ENCODE measurements at places on chromosomes 2 and 18. TPM values are rescaled to one million over a fixed set of nuclear protein-coding genes. Genes with fewer than 3 reads are reported as not detected.

DNA sequence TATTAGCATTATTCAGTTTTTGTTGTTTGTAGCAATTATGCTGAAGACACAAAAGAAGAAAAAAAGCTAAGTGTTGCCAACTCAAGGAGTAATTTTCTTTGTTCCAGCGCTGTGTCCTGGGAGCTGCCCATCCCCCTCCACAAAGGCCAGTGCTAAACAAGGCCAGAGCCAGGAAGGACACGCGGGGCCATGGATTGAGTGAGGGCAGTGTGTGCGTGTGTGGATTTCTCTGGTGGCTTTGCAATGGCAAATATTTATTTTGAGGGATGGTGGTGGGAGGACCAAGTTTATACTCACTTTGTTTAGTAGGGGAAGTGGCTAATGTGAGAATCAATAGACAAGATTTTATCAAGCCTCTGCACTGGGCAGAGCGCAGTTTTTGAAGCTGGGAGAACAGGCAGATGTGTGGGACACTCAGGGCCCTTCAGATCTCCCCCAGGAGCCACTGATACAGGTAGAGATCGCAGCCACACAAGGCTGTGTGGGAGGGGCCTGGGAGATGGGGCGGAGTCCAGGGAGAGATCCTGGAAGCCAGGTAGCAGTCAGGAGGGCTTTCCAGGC is 11.4 kb downstream of the AGAP1 start:
- DNase-seq: peak; percentile 48

Gene CIB4
- total RNA-seq: 0.60 TPM

Gene DPP4
- 3.5 TPM for total RNA-seq

DNA sequence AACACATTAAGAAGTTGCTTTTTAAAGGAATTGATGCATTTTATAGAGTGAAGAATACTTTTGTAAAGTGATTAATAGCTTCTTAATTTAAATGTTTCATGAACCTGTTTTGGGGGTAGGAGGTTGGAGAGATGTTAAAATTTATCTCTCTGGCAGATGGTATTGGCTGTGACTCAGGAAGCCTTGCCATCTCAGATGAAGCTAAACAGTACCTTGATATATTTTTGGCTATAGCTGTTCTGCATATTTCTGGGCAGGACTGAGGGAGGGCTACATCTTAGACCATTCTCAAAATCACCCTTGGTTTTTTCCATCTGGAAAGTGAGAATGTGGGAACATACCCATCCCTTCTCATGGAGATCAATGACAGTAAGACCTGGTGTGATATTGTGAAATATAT is 13.4 kb downstream of the CAPN14 start:
- no peak for DNase-seq

DNA sequence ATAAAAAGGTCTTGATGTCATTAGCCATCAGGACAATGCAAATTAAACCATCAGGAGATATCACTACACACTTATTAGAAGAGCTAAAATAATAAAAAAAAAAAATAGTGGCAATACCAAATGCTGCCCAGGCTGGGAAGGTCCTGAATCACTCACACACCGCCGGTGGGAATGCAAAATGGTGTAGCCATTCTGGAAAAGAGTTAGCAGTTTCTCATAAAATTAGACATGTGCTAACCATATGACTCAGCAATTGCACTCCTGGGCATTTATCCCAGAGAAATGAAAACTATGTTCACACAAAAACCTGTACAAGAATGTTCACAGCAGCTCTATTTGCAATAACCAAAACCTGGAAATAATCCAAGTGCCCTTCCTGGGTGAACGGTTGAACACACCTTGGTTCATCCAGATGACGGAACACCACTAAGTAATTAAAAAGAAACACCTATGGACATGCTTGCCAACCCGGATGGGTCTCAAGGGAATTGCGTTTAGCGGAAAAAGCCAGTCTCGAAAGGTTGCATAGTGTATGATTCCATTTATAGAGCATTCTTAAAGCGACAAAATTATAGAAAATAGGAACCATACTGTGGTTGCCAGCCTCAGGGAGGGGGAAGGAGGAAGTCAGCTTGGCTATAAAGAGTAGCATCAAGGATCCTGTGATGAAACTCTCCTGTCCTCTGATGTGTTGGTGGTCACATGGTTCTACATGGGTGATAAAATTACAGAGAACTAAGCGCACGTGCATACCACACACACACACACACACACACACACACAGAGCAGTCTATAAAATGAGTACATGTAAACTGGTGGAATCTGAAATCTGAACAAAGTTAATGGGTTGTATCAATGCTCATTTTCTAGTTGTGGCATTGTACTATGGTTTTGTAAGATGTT is 4.6 kb downstream of the MBP start:
- peak; percentile 73 for DNase-seq

DNA sequence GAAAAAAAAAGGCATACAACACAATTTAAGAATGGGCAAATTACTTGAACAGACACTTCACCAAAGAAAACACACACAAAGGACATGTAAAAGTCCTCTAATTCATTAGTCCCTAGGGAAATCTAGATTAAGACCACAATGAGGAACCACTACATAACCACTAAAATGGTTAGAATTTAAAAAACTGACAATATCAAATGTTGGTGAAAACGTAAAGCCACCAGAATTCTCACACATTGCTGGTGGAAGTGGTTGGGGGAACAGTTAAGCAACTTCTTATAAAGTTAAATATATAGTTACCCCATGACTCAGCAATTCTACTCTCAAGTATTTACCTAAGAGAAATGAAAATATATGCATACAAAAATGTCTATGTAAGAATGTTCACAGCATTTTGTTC is 11.8 kb downstream of the RTN4 start:
- DNase-seq: no peak

- no peak for DNase-seq
These were observed 34.4 kb upstream of the SH3BP4 start for GRCh38 chr2:234917211-234917975.

DNA sequence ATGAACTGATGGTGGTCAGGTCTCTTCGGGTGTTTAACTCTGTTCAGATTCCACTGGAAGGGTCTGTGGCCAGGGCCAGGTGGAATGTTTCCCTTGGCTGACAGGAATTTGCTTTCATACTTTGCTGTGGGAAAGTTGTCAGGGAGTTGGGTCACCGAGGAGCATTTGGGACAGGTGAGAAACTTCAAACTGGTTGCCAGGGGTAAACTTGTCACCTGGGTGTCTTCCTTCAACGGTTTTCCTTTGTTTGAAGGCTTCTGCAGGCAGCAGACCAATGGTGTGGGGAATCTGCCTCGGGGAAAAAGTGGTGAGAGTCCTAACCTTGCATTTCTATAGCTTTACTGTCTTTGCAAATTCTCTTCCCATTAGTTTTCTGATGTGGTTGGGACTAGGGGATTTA is 92.2 kb downstream of the TGFA start:
- DNase-seq: no peak

DNA sequence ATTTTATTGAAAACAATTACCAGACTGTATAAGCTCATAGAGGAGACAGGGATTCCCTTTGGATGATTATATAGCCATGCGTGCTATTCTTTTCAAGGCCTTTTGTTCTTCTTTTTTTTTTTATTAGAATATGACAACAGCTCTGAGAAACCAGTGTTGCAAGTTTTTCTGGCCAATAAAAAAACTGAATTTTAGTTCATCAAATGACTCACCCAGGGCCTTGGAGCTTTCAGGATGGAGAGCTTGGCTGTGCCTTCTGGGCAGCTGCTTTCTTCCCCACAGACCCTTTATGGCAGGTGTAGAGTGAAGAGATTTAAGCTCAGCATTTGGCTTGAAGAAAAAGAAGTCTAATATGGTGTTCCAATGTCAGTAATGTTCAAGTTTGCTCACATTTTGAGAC is 497.9 kb upstream of the FANCL start:
- DNase-seq: no peak

- DNase-seq: no peak
These were observed 67.3 kb downstream of the ITGB6 start for GRCh38 chr2:160132761-160133160.

- DNase-seq: no peak
These were observed 107.3 kb downstream of the C1QL2 start for GRCh38 chr2:119051263-119051662.

- DNase-seq: no peak
These were observed 450.4 kb upstream of the TCF4 start for GRCh38 chr18:56038171-56039030.

DNA sequence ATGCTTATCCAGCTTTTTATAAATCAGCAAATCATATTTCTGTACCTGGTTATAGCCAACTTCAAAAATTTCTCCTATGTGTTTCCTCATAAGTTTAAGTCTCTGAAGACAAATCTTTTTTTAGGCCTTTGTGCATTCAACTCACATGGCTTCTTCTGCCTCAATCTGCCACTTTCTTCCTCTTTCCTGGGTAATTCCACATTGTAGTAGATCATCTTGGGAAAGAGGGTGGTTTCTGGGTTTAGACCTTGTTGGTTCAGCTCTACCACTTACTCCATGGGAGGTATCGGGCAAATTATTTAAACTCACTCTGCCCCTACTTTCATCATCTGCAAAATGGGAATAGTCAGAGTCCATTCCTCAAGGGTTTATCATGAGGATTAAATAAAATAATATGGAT is 707.0 kb upstream of the ZEB2 start:
- no peak for DNase-seq

Gene TMEM200C
- 0.15 TPM for total RNA-seq

DNA sequence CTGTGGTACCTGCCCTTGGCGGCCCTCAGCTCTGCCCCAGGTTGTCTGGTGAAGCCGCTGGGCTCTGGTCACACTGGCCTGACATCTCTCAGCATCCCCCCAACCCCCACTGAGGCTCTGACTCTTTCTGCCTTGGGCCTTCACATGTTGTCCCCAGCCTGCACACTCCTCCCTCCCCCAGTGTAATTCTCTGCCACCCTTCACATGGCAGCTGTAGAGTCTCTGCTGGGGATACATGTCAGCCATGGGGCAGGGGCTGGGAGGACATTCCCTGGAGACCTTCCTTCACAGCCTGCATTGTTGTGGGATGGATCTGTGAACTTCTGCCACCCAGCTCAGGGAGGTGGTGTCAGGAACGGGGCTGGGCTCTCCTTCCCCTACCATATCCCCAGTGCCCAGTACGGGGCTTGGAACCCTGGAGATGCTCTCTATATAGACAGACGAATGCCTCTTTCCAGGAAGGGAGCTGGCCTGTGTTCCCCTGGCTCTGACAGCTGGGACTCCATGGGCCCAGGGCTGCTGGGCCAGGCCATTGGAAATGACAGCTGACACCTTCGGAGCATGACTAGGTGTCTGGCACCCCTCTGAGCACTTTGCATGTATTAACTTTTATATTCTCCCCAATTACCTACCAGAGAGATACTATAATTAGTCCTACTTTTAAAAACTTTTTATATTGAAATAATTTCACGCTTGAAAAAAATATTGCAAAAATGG is 151.5 kb downstream of the INHBB start:
- no peak for DNase-seq

DNA sequence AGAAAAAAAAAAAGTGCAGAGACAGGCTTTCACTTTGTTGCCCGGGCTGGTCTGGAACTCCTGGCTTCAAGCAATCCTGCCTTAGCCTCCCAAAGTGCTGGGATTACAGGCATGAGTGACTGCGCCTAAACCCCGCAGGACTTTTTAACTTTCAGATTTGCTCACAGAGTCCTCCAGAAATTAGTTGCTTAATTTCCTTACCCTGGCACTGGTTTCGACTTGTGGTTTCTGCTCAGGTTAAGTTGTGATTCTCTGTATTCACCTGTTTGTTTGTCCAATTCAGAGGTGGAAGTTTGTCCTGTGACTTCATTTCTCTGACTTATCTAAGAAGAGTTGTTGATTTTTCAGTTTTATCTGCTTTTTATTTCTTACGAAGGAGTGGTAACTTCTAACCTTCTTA is 238.1 kb downstream of the TMEM182 start:
- DNase-seq: no peak

DNA sequence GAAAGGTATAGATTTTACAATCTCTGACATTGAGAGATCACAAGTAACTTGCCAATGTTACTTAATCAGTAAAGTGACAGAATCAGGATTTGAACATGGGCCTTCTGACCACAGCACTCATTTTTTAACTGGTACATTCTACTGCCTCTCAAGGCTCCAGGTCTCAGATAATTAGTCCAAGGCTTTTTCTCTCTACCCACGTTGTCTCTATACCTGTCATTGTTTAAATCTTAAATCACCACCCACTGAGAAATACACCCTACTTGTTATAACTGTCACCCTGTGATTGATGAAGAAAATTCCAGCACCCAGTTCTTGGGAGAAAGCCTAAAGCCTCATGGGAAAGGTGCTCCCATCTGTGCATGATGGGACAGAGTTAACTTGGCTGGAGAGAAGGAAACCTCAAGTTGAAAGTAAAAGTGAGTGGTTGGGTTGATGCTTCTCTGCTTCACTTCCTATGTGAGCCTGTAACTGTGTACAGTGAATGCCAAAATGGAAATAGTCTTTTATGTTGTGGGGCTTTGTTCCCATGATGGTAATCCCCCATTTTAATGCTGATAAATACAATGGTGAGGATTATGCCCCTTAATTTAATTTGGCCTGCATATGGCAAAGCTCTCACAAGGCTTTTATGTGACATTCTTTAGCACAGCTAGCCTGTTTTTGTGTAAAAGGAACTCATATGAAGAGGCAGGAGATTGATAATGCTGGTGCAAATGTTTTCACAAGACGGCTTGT is 190.1 kb upstream of the SP5 start:
- DNase-seq: no peak

Gene CPO
- 0.51 TPM for total RNA-seq

GRCh38 chr2:198930170-198930569 is 527.6 kb downstream of the SATB2 start:
- no peak for DNase-seq

- DNase-seq: no peak
These were observed 83.0 kb downstream of the ACVR1 start for GRCh38 chr2:157793053-157793612.

GRCh38 chr2:219020604-219021365 is 20.5 kb downstream of the CFAP65 start:
- DNase-seq: no peak

Gene OST4
- 219 TPM for total RNA-seq

DNA sequence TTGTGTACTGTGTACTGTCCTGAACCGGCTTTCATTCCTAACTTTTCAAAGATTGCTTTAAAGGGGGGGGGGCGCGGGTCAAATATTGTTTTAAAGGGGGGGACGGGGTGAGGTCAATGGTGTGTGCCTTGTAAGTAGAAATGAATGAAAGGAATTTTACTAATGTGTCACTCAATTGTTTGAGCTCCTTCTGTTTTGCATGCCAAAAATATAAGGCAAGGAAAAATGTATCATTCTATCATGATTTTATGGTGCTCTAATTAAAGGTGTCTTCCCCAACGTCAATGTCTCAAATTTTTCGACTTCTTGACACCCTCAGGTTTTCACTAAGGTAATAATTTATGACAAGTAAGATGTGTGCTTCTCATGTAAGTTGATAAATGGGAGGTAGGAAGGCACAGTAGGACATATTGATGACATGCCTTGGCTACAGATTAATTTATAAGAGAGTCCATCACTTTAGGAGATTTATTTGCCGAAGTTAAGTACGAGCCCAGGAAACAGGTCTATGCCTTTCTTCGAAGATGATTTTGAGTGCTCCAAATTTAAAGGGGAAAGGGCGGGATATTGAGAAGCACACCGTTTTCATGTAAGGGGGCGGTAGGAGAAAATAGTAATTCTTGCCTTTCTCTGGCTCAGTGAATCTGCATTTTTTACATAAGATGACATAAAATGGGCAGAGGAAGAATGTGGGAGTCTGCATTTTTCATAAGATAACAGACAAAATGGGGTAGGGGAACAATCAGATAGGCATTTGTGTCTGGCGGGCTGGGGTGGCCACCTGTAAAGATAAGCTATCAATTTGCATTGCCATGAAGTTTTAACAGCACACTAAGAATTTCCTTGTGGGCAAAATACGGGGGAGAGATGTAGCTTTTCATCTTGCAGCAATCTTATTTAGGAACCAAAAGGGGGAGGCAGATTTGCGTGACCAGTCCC is 1.2 kb upstream of the TRAPPC8 start:
- no peak for DNase-seq

- no peak for DNase-seq
These were observed 74.3 kb downstream of the XRCC5 start for GRCh38 chr2:216183462-216183861.

Gene PDCD1
- total RNA-seq: 0.75 TPM

Measured in aorta (tissue), 5 donors.